ENCODE measurements at places on chromosomes 7 and 10. TPM values are rescaled to one million over a fixed set of nuclear protein-coding genes. Genes with fewer than 3 reads are reported as not detected.

SPDYE2B gene
- total RNA-seq = not detected

PBLD gene
- 2.9 TPM for total RNA-seq

PIK3AP1 gene
- total RNA-seq = 3.6 TPM

DNA sequence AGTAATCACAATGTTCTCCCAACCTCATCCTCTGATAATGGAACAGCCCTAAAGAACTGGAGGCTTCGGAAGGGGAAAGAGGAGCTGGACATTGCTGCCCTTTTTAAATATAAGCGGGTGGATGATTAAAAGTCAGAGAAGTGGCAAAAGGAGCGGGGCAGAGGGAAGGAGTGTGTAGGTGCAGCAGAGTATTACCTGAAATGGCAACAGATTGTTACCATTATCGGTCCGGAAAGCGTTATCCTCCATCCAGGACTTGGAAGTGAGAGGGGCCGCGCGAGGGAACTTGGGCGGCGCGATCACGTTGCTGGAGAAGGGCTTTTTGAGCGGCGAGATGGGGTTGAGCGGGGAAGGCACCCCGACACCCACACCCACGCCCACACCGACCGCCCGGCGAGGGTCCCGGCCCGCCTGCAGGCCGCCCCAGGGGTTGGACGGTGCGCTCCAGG is 51.7 kb downstream of the CPEB3 start:
- DNase-seq = no peak

GRCh38 chr7:47932016-47932415 is 16.2 kb downstream of the PKD1L1 start:
- no peak for DNase-seq

All from right cardiac atrium (tissue), 5 donors.